Bronchial epithelial cell (primary cell): ENCODE measurements at places on chromosomes 5 and 9. TPM values are rescaled to one million over a fixed set of nuclear protein-coding genes. Genes with fewer than 3 reads are reported as not detected.

- DNase-seq = no peak
These were observed 438 bp upstream of the ARSI start for GRCh38 chr5:150303070-150303615.

- peak; percentile 89 for DNase-seq
These were observed 49.2 kb downstream of the ITGA2 start for GRCh38 chr5:53038196-53038847.

The SGCD gene
- under 0.01 and 0.77 TPM in 2 replicates for total RNA-seq

The EEIG1 gene
- 7.4 and 41.3 TPM in 2 replicates for total RNA-seq
